ENCODE measurements at places on chromosomes 2 and 18. TPM values are rescaled to one million over a fixed set of nuclear protein-coding genes. Genes with fewer than 3 reads are reported as not detected.
A peak's percentile ranks its signal among the peaks of the same experiment; 100 is the strongest.

DNA sequence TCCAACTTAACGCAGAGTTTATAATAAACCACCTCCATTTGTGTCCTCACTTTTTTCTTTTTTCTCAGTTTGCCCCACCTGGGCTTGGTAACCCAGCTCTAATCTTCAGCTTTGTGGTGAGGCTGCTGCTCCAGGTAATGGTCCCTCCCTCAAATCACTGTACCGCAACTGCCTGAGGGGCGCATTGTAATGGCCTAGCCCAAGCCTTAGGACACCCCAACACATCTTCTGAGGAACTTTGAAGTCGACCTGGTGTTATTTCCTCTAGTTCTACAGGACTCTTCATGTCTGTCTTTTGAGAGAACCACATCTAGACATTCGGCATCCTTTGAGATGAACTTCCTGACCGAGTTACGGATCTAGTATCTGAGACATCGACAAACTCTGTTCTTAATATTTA, 99.7 kb downstream of the PLEKHM3 start:
- DNase-seq: no peak

- no peak for DNase-seq
These were observed 1400.4 kb downstream of the SUCLG1 start for GRCh38 chr2:83058683-83059082.

- DNase-seq: no peak
These were observed 2.3 kb upstream of the BCL11A start for GRCh38 chr2:60555783-60556139.

Gene GALR1
- not detected for total RNA-seq

DNA sequence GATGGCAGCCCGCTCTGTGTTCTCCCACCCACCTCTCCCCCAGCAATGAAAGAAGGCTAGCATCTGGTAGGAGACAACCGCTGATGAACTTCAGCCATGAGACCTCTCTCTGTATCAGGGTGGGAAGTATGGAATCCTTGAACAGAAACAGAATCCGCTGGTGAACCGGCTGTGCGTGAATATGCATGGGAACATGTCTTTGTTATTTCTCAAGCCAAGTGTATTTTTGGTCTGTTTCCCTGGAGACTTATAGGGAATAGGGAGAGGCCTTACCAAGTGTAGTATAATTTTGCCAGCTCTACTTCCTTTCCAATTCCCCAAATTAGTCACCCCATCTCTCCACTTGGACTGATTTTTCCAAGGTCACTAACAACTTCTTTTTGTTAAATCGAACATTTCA, 30.1 kb downstream of the WNT10A start:
- no peak for DNase-seq

Gene NDUFS1
- 164 TPM for total RNA-seq

- DNase-seq: peak; percentile 85
These were observed 16.4 kb upstream of the CYP1B1 start for GRCh38 chr2:38092196-38092902.

GRCh38 chr18:49030138-49030537, 79.4 kb upstream of the SMAD7 start:
- no peak for DNase-seq

Gene MAL
- total RNA-seq: 0.29 TPM

GRCh38 chr2:26521054-26521912, 43.4 kb upstream of the OTOF start:
- no peak for DNase-seq

DNA sequence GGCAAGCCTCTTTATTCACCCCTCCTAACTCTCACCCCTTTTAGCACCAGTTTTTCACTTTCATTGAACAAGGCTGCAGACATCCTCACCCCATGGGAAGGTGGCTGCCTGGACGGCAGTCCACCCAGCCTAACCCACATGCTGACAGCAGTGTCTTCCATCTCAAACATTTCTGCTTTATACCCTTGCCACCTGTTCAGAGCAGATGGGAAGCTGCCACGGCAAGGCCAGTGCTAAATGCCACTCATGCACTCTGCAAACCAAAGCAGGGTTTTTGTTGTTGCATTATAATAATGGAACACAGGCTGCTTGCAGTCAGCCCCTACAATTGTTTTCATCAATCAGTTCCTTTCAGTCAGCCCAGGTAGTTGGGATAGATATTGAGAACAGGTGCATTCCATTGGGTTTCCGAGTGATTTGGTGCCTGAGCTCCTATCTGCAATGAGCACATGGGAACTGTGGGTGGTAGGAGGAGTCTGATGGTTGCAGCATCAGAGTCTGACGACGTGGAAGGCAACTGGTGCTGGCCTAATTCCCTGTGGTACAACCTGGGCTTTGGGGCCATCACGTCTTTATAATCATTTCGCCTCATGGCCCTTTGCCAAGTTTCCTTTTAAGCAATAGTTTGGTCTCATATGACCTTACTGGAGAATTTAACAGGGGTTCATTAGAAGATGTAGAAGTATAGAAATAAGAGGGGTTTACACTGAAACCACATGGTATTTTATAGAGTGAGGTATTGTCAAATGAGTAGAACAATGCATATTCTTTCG, 252.5 kb upstream of the SP5 start:
- DNase-seq: no peak
